Activated T-helper 9 cell treated with anti-CD3 and anti-CD28 coated beads, Interleukin-2, amount 50 U/mL, for 16 hours (primary cell): ENCODE measurements at places on chromosomes 12 and 14.

DNA sequence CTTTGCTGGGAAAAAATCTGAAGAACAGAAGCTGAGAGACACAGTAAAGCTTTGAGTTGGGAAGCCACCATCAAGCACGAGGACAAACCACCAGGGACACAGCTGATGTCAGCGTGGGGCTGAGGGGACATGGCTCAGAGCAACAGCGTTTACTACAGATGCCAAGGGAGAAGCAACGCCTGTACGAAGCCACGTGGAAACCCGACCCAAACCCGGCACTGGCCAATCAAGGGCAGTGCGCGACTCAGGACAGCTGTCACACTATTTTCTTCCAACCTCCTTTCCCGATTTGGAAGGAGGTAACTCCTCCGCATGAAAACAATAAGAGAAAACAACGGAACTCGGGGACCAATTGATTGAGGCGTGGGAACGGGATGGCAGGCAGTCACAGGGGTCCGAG, 20.2 kb upstream of the CHGA start:
- no peak for DNase-seq

DNA sequence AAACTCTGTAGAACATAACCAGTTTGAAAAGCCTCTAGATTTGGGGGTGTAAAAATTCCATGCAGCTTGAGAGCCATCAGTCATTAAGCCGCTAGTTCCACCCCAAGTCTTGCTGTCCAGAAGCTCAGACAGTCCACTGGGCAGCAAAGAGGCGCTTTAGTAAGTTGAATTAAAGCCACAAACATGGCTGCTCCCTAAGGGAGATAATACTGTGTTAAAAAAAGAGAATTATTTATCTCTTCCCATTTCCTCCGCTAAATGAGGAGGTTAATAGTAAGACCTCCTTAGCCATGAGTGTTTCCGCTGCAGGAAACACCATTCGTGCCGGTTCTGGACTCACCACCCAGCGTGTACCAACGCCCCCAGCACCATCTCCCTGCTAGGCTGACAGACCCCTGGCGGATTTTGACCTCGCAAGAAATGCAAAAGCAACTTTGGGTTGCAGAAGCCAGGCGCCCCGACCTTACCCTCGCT, 536 bp downstream of the TM7SF3 start:
- no peak for DNase-seq

- no peak for DNase-seq
These were observed 90.2 kb downstream of the FUT8 start for GRCh38 chr14:65502676-65503124.

- no peak for DNase-seq
These were observed 991.2 kb downstream of the VRK1 start for GRCh38 chr14:97788364-97788763.

- DNase-seq: no peak
These were observed 14.5 kb upstream of the FBRSL1 start for GRCh38 chr12:132475304-132476037.

- DNase-seq: no peak
These were observed 325.1 kb downstream of the BCL11B start for GRCh38 chr14:98946940-98947339.

DNA sequence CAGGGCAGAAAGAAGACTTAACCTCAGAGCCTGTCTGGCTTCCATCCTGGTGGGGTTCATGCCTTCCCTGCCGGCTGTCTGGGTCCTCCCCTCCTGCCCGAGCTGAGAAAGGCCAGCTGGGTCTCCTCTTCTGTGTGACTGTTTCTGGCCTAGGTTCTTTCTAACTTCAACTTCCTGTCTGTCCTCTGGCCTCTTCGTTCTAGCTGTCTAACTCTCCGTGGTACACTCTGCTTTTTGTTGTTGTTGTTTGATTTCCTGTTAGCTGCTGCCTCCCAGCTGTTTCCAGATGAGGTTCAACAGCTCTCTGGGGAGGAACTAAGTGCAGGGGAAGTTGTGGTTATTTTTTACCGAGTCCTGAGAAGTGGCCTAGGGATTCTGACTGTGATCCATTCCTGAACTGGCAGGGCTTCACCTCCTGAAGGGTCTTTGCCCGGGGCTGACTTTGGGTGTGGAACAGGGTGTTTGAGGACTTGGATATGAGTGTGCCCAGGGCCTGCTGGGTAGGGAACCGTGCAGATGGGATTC, 3.2 kb downstream of the MLXIP start:
- DNase-seq: no peak

DNA sequence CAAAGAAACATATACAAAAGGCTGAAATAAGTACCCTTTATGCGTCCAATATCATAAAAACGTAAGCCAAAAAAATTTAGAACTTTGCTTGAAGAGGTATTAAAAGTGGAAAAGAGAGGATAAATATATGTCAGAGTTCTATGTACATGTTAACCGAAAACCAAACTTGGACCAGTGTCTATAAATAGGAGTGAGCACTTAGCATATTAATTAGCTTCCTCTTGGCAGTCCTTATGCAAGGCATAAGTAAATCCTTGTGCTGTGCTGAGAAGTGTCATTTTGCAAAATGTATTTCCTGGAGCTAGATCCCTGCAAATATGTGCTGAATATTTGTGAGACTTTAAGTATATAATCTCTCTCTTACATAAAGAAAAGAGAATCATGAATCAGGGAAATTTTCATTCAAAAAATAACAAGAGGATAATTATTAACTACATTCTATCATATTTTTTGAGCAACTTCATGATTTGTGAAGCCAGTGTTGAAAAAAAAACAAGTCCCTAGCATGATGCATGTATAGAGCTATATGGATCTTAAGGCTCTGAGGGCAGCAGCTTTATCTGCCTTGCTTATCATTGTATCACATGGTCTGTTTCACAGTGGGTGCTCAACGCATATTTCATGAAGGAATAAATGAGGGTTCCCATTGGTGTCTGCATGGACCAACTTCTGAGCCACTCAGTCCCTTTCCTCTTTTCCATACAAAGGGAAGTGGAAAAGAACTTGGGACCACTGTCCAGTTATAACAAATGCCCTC, 326.1 kb downstream of the PDZRN4 start:
- no peak for DNase-seq

GRCh38 chr12:24775073-24775472, 173.8 kb downstream of the BCAT1 start:
- DNase-seq: no peak

DNA sequence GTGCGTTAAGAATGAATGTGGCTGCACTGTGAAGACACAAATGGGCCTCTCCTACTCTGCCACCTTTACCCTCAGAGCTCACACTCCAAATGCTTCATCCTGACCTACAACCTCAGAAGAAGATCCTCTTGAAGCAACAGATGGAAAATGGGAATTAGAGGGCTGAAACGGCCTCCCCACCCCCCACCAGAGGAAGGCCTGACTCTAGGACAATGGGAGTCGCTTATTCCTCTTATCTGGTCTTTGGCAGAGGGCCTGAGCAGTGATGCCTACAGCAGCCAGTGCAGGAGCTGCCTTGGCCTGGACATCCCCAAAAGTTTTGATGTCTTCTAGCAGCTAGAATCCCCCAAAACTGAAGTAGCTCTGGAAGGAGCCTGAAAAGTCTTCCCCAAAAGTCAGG, 29.2 kb downstream of the BTBD7 start:
- DNase-seq: no peak

- DNase-seq: no peak
These were observed 110.0 kb upstream of the CPM start for GRCh38 chr12:69042970-69043369.

DNA sequence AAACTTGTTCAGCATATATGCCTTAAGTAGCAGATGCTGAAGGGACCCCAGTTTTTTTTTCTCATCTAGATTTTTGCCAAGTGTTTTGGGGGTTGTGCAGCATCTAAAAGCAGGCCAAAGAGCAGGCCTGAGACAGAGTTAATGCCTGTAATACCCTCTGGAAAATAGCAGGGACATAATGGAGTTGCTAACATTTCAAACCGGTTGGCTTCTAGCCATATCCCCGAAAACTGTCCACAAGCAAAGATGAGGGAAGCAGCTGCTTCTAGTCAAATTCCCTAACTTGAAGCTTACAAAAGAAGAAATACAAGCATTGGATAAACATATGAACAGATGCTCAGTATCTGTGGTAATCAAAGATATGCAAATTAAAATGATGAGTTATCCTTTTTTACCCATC, 52.1 kb upstream of the AEBP2 start:
- no peak for DNase-seq

DNA sequence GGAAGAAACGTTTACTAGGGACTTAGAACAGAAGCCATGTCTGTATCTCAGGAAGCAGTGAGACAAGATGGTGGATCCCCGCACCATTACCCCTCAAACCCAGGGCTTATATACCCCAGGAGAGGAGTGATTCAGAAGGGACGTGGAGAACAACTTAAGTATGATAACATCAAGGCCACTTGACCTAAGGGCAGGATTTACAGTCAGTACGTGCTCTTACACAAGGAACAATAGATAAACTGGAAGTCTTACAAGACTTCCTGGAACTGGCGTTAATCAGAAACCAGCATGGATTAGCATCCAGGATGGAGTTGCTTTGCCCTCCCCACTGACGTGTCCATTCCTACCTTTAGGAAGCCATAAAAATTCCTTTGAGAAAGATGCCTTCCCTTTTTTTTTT, 8.6 kb upstream of the ETFBKMT start:
- DNase-seq: no peak

GRCh38 chr12:58575256-58575655, 345.0 kb downstream of the LRIG3 start:
- no peak for DNase-seq

DNA sequence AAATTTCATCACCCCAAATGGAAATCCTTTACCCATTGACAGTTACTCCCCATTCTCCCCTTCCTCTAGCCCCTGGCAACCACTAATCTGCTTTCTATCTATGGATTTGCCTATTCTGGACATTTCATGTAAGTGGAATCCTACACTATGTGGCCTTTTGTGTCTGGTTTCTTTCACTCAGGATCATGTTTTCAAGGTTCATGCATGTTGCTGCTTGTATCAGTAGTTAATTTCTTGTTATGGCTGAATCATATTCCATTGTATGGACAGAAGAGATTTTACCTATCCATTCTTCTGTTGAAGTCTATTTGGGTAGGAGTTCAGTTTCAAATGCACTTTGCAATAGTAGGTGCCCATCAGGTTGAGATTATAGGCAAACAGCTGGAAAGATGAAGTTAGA, 1.4 kb downstream of the RFC5 start:
- no peak for DNase-seq

DNA sequence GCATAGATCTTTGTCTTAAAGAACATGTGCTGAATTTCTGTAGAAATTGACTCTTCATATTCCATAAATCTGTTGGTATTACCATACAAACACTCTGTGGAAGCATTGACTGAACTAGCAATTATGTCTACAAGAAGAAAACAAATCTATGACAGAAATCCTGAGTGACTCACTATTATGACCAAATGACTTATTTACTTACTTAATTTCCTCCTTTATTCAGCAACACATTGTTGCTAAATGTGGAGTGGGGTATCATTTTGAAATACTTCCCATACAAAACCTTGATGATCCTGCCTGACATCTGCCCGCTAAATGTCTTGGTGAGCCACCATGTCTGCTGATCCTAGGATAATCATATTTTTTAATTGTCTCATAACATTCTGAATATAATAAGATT, 99.1 kb upstream of the SLCO1C1 start:
- no peak for DNase-seq

GRCh38 chr14:84894254-84894653, 635.7 kb upstream of the FLRT2 start:
- DNase-seq: no peak

DNA sequence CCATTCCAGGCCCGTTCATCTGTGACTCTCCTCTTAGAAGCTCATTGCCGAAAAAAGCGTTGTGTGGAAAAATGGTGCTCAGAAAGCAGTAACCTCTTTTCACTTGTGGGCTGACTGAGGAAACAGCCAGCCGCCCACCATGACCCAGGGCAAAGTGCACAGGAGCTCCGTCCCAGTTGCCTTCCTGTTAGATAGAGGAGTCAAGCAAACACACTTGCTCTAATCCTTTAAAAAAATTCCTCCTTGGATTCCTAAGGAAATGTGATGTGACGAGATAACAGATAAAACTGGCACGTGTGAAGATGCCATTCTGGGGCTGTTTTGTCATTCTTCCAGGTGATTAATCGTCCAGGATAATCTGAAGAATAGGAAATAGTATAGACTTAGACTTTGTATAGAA, 396.8 kb upstream of the DDHD1 start:
- DNase-seq: no peak

DNA sequence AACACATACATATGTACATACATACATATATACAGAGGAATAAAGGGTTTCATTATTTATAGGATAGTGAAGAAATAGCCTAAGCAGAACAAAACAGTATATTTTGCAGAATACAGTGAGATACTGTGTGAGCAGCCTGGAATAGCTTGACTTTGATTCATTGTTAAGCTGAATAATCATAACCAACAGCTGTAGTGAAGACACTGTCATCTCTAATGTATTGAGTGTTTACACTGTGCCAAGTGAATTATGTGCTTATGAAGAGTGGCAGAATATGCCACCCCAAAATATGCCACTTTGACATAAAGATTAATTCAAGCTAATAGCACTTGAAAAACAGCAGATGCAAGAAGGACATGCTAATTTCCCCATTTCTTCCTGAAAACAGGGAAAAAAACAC, 48.2 kb upstream of the LRFN5 start:
- DNase-seq: no peak

GRCh38 chr12:90004319-90005074, 295.9 kb upstream of the ATP2B1 start:
- DNase-seq: no peak

DNA sequence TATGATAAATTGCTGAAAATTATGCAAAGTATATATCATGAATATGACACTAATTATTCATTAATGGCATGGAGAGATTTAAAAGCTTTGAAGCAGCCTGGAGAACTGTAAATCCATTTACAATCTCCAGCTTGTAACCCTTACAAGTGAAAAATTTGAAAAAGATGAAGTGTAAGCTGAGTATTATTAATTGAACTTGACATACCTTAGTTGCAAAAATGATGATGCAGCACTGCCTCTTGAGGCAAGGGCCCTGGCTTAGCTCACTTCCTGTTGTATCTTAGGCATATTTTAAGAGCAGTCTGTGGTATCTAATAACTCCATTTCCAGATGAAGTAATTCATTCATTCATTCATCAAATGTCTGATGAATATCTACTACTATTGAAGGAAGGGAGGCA, 158.6 kb downstream of the ANO4 start:
- DNase-seq: no peak

GRCh38 chr12:60168441-60168840, 572.6 kb downstream of the SLC16A7 start:
- DNase-seq: no peak

DNA sequence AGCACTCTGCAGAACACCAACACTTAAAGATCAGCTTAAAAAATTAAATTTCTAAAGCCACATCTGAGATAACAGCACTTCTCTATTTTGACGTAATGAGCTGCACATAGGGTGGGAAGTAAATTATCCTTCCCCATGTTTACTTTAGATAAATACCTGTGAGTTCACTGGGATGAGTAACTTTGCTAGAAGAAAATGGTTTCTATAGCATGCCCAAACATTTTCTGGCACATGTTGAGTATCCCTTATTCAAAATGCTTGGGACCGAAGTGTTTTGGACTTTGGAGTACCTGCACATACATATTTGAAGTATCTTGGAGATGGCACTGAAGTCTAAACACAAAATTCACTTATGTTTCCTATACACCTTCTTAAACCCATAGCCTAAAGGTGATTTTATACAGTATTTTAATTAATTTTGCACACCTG, 6.6 kb downstream of the SLC38A2 start:
- DNase-seq: no peak

GRCh38 chr14:52327374-52328226, 13.5 kb downstream of the PTGER2 start:
- no peak for DNase-seq

- no peak for DNase-seq
These were observed 5.5 kb downstream of the DUSP6 start for GRCh38 chr12:89346741-89347324.

GRCh38 chr14:20743556-20743955, 2.1 kb upstream of the EDDM3A start:
- DNase-seq: no peak
